ENCODE measurements at places on chromosomes 5 and 9. TPM values are rescaled to one million over a fixed set of nuclear protein-coding genes. Genes with fewer than 3 reads are reported as not detected.

Gene PCDHA4
- total RNA-seq, result not detected

Gene IQGAP2
- 111 TPM for total RNA-seq

Gene ACOT12
- total RNA-seq, result not detected

Gene PLCXD3
- total RNA-seq, result not detected

Gene TAL2
- total RNA-seq, result not detected

Gene NUDT12
- 0.26 TPM for total RNA-seq

Gene FSTL4
- not detected for total RNA-seq

Gene PDE6A
- total RNA-seq, result not detected

Gene TXNDC8
- total RNA-seq, result not detected

Gene CMYA5
- 0.64 TPM for total RNA-seq

Gene EGFLAM
- total RNA-seq, result not detected

Gene ST6GALNAC4
- total RNA-seq, result 17.5 TPM

Gene PRUNE2
- total RNA-seq, result 0.45 TPM

Gene WNT8A
- not detected for total RNA-seq

Gene F2RL1
- total RNA-seq, result not detected

Gene STC2
- total RNA-seq, result 0.78 TPM

Gene ABLIM3
- total RNA-seq, result not detected

Gene AJM1
- total RNA-seq, result 11.2 TPM

Gene WDR36
- total RNA-seq, result 45.0 TPM

Gene TRIP13
- 30.9 TPM for total RNA-seq

Gene GABRA1
- total RNA-seq, result not detected

Gene SOHLH1
- total RNA-seq, result not detected

Gene FANCC
- total RNA-seq, result 13.5 TPM

Gene LAMC3
- total RNA-seq, result not detected

Gene IFNA8
- not detected for total RNA-seq

Gene GADD45G
- total RNA-seq, result 68.6 TPM

Gene GABRA6
- total RNA-seq, result not detected

Gene SIL1
- total RNA-seq, result 33.1 TPM

Gene MARCOL
- not detected for total RNA-seq

Gene PCDHB2
- not detected for total RNA-seq

Gene EHMT1
- 184 TPM for total RNA-seq

Gene BARHL1
- not detected for total RNA-seq

Gene TMEM174
- not detected for total RNA-seq

Gene IFNA21
- total RNA-seq, result not detected

Gene EPB41L4B
- not detected for total RNA-seq

Gene SYK
- 25.8 TPM for total RNA-seq

Gene SLC4A9
- total RNA-seq, result not detected

Gene HACD4
- 2.2 TPM for total RNA-seq

Gene GOLPH3
- 72.5 TPM for total RNA-seq

Gene MCCC2
- 64.2 TPM for total RNA-seq

Gene HAVCR2
- 721 TPM for total RNA-seq

Gene PRLR
- not detected for total RNA-seq

Gene SLC12A2
- 20.1 TPM for total RNA-seq

Gene ENTPD2
- total RNA-seq, result not detected

Gene CEMIP2
- 63.7 TPM for total RNA-seq
